ENCODE measurements at places on chromosomes 5 and 9.

- DNase-seq: no peak
These were observed 125.8 kb upstream of the SLIT3 start for GRCh38 chr5:169426784-169427183.

- no peak for DNase-seq
These were observed 56.8 kb downstream of the NUDT12 start for GRCh38 chr5:103505581-103506305.

DNA sequence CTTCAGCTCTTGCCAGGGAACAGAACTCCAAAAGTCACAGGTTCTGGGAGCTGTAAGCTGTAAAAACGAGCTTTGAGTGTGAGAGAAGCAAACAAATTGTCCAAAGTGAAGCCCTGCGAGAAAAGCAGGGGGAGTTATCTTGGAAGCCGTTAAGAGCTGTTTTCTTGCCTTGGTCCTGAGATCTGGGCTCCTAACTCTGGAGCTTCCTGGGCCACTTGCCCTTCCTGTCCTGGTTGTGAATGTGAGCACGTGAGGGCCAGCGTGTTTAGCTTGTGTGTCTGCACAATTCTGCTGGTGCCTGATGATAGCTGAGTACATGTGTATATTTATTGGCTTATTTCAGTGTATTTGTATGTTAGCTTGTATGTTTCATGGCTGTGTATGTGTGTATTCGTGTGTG lies 40.5 kb downstream of the DAB2IP start:
- DNase-seq: no peak

GRCh38 chr5:180642779-180643178 lies 6.6 kb downstream of the FLT4 start:
- DNase-seq: no peak

GRCh38 chr5:74772359-74772758 lies 5.3 kb downstream of the NSA2 start:
- DNase-seq: no peak

DNA sequence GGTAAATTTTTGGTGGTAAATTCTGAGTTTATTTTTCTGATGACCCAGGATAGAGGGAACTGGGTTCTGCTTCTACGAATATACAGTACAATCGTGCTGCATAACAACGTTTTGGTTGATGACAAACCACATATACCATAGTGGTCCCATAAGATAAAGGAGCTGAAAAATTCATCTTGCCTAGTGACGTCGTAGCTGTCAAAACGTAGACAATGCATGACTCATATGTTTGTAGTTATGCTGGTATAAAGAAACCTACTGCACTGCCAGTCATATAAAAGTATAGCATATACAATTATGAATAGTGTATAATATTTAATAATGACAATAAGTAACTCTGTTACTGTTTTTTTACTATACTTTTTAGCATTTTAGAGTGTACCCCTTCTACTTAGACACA lies 244.0 kb downstream of the GAS1 start:
- DNase-seq: no peak

GRCh38 chr5:160230686-160231527 lies 1.6 kb downstream of the FABP6 start:
- DNase-seq: no peak

- no peak for DNase-seq
These were observed 26.3 kb upstream of the GABRP start for GRCh38 chr5:170757182-170757601.

Data from SK-N-MC (cell line).